ENCODE measurements at places on chromosomes 12 and 14.
A peak's percentile ranks its signal among the peaks of the same experiment; 100 is the strongest.

GRCh38 chr14:90402016-90402415 lies 5.2 kb downstream of the CALM1 start:
- DNase-seq, result no peak

- DNase-seq, result no peak
Observed at GRCh38 chr12:93165384-93165932, 212.3 kb upstream of the NUDT4 start.

- DNase-seq, result peak; percentile 24
Observed at GRCh38 chr14:60064491-60065072, 27.1 kb upstream of the PCNX4 start.

- no peak for DNase-seq
Observed at GRCh38 chr14:32913725-32914124, 25.0 kb upstream of the NPAS3 start.

DNA sequence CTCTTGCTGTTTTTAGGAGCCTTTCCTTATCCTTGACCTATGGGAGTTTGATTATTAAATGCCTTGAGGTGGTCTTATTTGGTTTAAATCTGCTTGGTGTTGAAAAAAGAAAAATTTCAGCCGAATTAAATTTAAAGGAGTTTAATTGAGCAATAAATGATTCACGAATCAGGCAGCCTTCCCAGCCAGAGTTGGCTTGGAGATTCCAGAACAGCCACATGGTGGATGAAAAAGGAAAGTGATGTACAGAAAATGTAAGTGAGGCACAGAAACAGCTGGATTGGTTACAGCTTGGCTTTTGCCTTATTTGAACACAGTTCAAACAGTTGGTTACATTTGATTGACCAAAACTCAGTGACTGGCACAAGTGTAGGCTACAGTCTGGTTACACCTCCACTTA lies 69.7 kb downstream of the WASHC3 start:
- DNase-seq, result no peak

DNA sequence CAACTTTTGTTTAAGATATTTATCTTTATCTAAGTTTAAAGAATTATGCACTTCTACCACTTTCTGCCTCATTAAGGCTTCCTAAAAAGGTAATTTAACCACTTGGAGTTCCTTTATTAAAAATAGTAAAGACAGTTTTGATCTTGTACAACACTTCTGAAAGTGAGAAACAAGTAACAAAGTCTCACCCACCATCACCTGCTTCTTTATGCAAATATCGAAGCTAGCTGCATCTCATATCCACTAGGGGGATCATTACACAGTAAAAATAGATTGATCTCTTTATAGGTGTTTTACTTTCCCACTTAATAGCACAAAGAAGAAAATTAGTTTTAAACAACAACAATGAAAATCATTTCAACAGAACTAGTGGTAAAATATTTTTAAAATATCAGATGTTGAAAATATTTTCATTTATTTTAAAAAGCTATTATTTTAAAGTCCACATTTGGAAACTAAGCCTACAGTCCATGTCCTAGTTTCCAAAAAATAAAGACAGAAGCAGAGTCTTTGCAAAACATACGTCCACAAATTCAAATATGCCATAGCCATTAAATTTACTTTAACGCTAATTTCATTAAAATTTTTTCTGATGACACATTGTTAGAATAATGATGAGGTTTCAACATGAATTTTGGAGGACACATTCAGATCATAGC lies 160.0 kb upstream of the SOX5 start:
- peak; percentile 23 for DNase-seq

DNA sequence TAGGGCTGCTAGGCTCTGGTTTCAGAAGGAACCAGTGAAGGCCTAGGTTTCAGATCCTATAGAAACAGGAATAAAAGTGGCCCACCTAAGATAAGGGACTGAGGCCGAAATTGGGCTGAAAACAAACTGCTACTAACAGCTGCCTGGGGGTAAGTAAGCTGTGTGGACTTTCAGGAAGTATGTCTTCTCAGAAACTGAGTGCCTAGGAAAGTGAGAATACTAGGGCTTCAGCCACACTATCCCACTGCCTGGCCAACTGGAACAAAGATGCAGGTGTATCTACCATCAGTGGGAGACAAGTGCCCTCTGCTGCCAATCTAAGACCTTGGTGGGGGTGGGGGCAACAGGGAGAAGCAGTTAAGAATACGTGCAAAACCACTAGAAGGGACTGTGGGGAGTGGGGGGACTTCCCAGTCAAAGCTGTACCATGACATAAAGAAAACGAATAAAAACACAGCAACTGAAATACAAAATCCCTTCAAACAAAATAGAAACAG lies 82.5 kb downstream of the MED13L start:
- DNase-seq, result no peak

DNA sequence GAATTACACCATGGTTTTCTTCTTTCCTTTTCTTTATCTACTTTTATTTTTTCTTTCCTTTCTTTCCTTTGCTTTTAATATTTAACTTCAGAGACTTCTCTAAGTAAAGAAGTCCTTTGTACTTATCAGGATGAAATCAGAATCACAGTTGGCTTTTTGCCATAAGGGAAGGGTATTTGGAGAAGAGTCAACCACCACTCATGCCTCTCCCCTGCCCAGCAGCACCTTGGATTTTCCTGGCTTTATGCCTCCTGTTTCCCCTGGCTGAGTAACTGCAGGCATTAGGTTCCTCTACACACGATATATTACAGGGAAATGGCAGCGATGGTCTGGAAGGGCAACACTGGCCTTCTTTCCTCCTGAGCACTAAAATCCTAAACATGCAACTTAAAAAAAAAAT lies 266.4 kb upstream of the CAND1 start:
- DNase-seq, result no peak

DNA sequence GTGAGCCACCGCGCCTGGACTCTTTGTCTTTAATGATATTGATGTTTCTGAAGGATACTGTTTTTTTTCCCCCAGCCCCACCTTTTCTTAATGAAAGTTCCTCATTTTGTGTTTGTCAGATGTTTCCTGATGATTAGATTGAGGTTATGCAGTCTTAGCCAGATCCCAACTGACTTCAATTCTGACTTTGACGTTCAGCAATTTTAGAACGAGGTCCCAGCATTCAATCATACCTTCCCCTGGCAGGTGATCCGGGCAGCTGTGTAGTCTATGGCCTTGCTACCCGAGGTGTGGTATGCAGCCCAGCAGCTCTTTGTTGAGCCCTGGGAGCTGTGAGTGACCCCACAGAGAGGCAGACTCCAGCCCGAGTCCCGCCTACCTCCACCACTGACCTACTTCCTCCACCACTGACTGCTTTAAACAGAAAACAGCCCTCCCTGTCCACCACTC lies 82.7 kb downstream of the LGMN start:
- no peak for DNase-seq

DNA sequence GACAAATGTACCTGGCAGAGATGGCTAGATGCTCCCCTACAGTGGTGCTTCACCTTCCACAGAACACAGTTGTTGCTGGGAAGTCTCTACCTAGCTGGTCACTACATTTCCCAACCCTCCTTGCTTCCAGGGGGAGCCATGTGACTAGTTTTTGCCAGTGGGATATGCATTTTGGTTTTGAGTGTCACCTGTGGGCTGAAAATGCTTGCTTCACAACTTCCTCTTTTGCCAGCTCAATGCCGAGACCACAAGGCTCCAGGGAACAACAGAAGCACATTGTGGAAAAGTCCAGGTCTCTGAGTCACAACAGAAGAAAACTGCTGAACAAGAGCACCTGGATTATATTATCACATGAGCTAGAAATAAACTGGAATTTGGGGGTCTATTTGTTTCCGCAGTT lies 48.5 kb upstream of the ARHGAP5 start:
- no peak for DNase-seq

- DNase-seq, result no peak
Observed at GRCh38 chr12:125178222-125178621, 113.0 kb downstream of the AACS start.

DNA sequence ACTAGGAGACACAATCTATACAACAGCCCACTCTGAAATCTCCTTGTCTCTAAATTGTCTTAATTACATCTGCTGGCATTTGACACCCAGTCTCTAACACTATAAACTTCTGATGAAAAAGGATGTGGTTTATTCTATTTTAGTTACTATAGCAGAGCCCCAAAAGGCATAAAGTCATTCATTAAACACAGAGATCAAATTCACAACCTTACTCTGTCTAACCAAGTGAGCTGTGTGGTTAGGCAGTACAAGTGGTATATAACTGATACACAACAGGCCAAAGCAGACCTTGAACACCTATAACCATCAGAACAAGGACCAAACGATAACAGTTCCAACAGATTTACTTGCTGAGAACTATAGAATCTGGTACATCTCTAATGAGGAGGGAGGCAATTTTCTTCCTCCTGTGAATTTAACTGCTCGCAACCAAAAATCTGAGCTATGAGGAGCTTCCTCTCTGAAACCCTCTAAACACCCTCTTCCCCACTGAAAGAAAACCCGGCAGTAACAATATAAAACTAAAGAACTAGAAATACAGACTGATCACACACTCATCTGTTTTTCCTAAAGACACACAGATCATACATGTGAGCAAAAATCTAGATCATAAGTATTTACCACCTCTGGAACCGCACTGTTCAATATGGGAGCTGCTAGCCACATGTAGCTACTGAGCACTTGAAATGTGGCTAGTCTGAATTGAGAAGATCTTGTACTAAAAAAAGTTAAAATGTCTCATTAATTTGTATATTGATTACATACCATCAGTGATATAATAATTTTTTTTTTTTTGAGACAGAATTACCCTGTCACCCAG lies 17.7 kb downstream of the SPPL3 start:
- no peak for DNase-seq

GRCh38 chr14:92415969-92416368 lies 93.0 kb downstream of the SLC24A4 start:
- DNase-seq, result no peak

GRCh38 chr14:73634011-73634833 lies 10.6 kb upstream of the DNAL1 start:
- peak; percentile 26 for DNase-seq

DNA sequence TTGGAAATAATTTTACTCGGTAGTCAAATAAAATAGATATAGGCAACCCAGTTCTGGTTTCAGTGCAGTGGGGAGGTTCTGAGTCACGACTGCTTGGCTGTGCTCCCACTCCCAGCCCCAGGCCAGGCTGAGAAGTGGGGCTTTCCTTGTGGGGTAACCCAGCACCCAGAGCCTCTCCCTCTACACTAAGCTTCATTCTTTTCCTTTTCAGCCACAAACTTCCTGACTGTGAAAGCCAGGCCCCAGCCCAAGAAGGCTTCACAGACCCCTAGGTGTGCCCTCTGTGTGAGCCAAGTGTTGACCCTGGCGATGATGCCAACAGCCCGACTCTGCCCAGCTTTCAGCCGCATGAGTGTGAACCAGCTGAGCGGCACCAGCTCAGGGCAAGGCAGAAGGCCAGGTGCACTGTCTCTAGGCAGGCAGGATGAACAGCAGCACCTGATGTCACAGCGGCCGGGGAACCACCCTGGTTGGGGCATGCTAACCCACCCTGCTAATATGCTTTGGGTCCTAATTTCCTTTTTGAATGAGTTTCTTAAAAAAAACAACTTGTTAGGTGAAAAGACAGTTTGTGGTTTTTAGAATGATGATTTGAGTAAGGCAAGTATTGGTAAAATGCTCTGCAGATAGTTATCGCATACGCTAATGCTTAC lies 42.2 kb upstream of the ATP23 start:
- DNase-seq, result no peak

- DNase-seq, result no peak
Observed at GRCh38 chr12:109766251-109766778, 52.7 kb downstream of the FAM222A start.

DNA sequence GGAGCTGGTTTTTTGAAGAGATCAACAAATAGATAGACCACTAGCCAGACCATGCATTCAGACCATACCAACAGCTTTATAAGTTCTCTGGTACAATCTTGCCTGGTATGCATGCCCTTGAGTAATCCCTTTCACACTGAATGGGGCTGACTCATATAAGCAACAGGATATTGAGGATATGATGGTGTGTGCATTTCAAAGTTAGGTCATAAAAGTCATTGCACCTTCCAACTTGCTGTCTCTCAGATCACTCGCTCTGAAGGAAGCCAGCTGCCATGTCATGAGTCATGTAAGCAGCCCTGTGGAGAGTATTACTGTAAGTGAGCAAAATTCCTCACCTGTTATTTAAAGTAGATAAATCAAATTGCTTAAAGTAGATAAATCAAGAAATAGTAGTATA lies 45.0 kb upstream of the OR6J1 start:
- peak; percentile 98 for DNase-seq
